ENCODE measurements at places on chromosomes 13 and 19.

GRCh38 chr13:64962404-64962803, 2267.7 kb downstream of the PCDH9 start:
- DNase-seq = no peak

DNA sequence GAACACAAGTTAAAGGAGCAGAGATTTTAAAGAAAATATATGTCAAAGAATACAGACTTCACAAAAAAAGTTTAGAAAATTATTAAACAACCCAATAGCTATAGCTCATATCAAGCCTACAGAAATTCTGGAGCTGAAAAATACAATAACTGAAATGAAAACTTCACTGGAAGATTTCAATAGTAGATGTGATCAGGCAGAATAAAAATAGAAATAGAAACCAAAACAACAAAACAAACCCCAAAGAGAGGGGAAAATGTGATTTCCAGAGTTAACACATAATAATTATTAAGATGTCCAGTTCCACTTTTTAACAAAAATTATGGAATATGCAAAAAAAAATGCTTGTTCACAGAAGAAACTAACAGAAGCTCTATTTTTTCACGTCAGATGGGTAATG, 23.6 kb downstream of the LRRC63 start:
- no peak for DNase-seq

GRCh38 chr13:23921451-23921888, 24.2 kb upstream of the C1QTNF9B start:
- DNase-seq = no peak

GRCh38 chr13:69567514-69567913, 540.1 kb upstream of the ATXN8OS start:
- DNase-seq = no peak

DNA sequence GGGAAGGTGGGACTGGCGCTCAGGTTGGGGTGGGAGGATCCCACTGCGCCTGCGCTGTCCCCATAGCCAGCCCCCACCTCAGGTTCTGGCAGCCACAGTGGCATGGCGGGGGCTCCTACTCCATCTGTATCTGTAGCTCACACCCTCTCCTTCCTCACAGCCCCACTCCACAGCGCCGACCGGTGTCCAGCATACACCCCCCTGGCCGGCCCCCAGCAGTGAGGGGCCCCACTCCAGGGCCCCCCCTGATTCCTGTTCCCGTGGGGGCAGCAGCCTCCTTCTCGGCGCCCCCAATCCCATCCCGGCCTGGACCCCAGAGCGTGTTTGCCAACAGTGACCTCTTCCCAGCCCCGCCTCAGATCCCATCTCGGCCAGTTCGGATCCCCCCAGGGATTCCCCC, 6.0 kb downstream of the TMED1 start:
- DNase-seq = no peak

DNA sequence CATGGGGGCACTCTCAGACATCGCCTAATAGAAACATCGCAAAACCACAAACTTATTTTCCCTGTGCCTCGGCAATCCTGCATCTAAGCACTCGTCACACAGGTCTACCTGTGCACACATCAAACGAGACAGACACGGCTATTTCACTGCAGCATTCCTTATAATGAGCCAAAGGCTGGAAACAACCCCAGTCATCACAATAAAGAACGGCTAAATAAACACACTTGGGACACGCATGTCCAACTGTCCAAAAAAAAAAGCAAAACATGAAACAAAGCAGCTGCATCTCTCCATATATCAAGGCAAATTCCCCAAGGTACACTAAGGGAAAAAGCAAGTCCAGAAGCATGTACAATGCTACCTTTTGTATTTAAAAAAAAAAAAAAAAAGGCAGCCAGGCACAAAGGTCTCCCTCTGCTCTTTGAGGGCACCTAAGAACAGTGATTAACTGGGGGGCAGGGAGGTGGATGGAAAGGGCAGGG, 27.2 kb upstream of the CCNP start:
- no peak for DNase-seq

- DNase-seq = no peak
Measured at GRCh38 chr13:99335087-99335486, 27.9 kb upstream of the GPR183 start.

DNA sequence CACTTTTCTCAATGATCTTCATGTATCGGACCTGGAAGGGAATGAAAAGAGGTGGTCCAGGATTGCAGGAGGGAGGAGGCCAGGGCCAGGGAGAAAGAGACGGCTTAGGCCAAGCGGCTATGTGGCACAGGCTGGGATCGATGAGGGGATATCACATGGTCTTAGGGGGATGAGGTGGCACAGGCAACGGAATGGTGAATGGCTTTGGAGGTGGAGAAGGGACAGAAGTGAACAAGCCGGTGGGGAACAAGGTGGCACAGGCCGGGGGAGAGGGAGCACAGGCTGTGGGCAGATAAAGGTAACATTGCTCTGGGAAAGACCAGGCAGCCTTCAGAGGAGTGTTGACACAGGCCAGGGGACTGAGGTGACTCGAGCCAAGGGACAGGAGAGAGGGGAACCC, 5.7 kb upstream of the CDKN2D start:
- DNase-seq = no peak
